ENCODE measurements at places on chromosomes 7 and 10. TPM values are rescaled to one million over a fixed set of nuclear protein-coding genes. Genes with fewer than 3 reads are reported as not detected.

- DNase-seq, result no peak
Measured at GRCh38 chr10:1102831-1103230, 46.6 kb downstream of the WDR37 start.

- peak; percentile 26 for DNase-seq
Measured at GRCh38 chr7:92834507-92835260, 1.7 kb downstream of the CDK6 start.

NANOS1 gene
- polyA plus RNA-seq, result 2.8 TPM

- no peak for DNase-seq
Measured at GRCh38 chr10:85977642-85978041, 389.0 kb downstream of the GRID1 start.

LMOD2 gene
- not detected for polyA plus RNA-seq

DNA sequence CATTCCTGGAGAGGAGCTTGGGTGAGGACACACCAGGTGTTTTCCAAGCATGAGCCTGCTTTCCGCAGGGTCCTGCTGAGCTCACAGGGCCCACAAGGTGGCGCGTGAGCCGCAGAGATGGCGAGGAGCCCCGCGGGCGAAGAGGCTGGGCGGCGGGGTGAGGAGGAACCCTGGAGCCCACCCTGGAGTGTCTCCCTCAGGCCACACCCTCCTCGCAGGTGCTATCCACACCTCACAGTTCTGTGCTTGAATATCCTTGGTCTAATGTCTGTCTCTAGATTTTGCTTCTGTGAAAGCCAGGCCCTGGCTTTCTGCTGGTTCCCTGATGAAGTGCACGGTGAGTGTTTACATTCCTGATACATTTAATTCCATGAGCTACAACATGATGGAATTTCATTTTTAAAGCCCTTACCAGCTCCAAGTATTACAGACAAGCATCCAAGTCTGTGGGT is 433.6 kb downstream of the ACTR3B start:
- DNase-seq, result peak; percentile 34
